ENCODE measurements at places on chromosomes 3 and 15.

GRCh38 chr3:172101107-172101506 lies 61.7 kb downstream of the FNDC3B start:
- DNase-seq: no peak

GRCh38 chr3:16884748-16885592 lies at the start of gene PLCL2:
TSS of gene PLCL2 (plus strand) at chr3:16884955. CDS start at chr3:16885040, 85 bp downstream.
- DNase-seq: peak; percentile 28

GRCh38 chr3:193997228-193998122 lies 138.5 kb upstream of the HES1 start:
- DNase-seq: peak; percentile 93

DNA sequence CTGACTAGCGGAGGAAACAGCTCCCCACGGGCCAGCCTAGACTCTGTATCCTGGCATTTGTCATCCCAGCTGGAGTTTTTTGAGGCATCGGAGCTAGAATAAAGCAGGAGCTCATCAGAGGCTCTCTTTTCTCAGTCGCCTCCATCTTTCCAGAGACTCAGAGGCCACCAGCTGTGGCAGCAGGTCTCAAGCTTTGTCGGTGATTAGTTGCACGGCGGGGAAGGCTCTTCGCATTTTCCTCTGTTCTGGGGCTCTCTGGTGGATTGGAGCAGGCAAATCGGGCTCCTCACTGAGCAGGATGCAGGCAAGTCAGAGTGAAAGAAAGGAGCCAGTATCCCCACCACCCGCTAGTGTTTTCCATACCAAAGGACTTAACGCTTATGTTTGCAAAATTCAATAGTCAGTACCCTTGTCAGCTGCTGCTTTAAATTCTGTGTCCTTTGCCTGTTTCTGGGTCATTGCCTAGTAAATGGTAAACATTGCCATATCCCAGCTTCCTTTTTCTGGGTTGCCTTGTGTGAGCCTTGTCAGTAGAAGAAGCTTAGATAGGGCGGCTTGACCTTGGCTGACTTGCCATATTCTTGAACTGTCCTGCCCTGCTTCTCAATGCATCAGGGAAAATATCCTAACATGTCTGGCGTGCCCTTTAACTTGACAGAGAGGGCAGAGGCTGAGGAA lies 127.1 kb downstream of the PTPRG start:
- DNase-seq: no peak

GRCh38 chr3:48318713-48319468 lies 14.6 kb downstream of the SPINK8 start:
- DNase-seq: no peak

- DNase-seq: peak; percentile 56
Observed at GRCh38 chr15:37102305-37103162, 2.2 kb upstream of the MEIS2 start.

- peak; percentile 2 for DNase-seq
Observed at GRCh38 chr3:851098-851790, 241.6 kb upstream of the CNTN6 start.

GRCh38 chr3:150330174-150330573 lies 77.9 kb upstream of the TSC22D2 start:
- no peak for DNase-seq

GRCh38 chr15:99371180-99372103 lies 120.2 kb downstream of the LRRC28 start:
- DNase-seq: peak; percentile 11

DNA sequence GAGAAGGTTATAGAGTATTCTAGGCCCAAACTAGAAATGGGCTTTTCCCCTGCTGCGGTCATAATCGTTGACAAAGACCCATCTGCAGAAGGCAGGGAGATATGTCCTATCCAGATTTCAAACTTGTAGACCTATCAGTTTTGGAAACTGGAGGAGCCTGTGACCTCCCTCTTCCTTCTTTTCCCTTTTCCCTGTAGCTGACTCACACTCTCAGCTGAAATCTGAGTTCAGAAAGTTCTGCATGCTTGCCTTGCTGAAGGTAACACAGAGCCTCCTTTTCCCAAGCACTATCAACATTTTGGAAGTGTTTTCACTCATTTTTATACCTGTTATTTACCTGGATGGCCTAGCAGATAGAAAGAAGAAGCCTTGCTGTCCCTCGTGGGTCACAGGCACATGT lies 59.1 kb upstream of the PSMD6 start:
- DNase-seq: no peak

DNA sequence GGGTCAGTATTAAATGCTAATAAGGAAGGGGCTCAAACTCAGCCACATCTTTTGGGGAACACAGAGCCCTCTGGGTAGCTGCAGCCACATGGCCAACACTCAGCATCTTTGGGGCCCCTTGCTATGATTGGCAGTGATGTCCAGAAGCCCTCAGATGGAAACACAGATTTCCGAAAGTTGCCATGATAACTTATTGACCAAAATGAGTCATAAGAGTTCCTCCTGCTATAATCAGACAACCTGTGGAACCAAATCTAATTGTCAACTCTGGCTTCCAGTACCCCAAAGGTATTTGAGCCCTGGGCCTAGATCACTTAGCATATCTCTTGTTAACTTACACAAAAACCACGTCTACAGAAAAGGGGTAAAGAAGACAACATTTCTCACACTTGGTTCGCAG lies 392.2 kb downstream of the KCNH8 start:
- no peak for DNase-seq

GRCh38 chr3:141093971-141094684 lies 43.0 kb downstream of the SPSB4 start:
- no peak for DNase-seq

- DNase-seq: no peak
Observed at GRCh38 chr3:39281533-39281932, 1.7 kb upstream of the CX3CR1 start.

- no peak for DNase-seq
Observed at GRCh38 chr3:42302924-42303634, 37.1 kb upstream of the CCK start.

- DNase-seq: peak; percentile 21
Observed at GRCh38 chr3:33360136-33360825, 79.9 kb downstream of the UBP1 start.

GRCh38 chr3:160473978-160474377 lies 24.4 kb upstream of the TRIM59 start:
- peak; percentile 88 for DNase-seq

GRCh38 chr3:50550079-50550736 lies 17.3 kb downstream of the C3orf18 start:
- peak; percentile 34 for DNase-seq

DNA sequence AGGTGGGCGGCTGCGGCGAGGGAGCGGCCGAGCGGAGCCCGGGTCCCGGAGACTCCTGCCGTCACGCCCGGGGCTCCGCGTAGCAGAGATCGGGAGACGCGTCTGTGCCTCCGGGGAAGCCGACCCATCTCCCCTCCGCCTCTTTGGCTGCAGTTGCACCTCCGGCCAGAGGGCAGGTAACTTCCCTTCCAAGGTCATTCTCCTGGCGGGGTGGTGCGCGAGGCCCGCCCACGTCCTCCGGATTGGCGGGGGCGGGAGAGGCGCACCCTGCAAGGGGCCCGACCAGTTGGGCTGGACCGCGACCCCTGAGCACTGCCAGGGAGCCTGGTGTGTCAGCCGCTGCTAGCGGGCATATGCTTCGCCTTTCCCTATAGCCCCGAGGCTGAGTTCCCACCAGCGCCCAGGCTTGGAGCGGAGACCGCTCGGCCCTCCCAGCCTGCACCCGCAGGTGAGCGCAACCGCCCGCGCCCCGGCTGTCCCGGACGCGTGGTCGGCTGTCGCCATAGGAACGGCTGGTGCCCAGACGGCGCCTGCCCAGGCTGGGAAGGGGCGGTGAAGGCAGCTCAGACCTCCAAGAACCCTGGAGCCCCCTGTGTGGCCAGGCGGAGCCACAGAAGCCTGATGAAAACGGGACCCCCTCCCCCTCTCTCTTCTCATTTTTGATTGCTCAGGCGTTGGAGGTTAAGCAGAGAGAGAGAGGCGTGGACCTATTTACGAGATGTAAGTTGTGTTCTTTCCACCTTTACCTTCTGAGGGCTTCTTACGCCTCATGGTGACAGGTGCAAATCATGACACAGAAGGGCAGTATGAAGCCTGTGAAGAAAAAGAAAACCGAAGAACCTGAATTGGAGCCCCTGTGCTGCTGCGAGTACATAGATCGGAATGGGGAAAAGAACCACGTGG lies 453 bp downstream of the ZDHHC23 start:
- DNase-seq: no peak

DNA sequence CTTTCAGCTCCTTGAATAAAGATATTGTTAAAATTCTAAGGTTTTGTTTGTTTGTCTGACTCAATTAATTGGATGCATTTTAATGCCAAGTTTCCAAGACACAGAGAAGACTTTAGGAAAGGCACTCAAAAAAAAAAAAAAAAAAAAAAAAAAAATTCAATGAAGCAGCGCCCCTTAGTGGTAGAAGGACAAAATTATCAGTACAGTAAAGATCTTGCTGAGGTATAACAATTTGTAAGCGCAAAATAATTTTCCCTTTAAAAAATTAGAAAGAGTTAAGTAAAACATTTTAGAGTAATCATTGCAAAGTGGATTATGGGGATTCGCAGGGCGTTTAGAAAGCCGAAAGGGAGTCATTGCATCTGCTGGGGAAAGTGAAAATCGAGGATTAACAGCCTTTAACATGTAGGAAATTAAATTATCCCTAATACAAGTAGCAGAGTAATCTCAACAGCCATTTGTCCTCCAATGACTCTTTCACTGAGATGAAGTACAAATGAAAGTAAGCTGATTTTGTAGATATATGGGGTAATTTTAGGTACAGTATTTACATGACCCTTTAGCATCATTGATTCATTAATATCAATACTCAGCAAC lies 5.8 kb upstream of the DIS3L start:
- DNase-seq: peak; percentile 43

DNA sequence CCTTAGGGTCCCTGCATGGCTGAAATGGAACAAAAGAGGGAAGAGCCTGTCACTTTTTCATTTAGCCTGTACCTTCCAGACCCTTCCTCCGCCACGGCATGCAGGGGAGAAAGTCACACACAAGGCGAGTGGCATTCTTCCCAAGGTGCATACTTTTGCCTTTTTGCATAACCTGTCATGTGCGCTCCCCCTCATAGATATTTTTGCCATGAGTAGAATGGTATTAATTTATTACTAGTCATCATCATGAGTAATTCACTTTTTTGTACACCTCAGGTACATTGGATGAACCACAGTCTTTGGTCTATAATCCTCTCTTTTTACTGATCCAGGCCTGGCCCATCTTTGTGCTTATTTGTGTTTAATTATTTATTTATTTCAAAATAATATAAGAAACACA lies 8.9 kb upstream of the BUB1B start:
- DNase-seq: no peak

- DNase-seq: peak; percentile 87
Observed at GRCh38 chr3:161149529-161149928, 44.4 kb upstream of the B3GALNT1 start.

DNA sequence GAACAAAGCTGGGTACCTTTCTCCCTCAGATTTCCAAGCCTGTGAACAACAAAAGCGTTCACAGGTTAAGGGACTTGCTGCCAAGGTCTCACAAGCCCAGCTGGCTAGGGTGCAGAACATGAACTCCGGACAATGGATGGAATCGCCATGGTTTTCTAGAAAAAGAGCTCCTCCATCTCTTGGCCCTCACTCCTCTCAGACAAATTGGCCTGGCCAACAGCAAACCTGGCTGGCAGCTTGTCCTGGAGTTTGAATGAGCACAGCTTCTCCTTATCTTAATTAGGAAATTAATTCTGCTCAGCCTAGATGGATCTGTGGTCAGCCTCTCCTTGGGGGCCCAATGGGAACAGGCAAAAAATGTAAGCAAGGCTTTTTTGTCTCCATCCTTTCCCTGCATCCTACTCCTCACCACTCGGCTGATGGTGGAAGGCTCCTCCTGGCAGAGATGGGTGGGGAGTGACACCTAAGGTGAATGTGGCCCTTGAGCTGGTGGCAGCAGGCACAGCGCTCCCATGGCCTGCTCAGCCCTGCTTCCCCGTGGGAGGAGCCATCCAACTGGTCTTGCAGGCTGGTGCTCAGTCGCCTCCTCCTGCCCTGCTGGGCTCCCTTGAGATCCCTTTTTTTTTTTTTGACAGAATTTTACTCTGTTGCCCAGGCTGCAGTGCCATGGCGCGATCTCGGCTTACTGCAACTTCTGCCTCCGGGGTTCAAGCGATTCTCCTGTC lies 5.8 kb downstream of the KLHL25 start:
- DNase-seq: no peak

- DNase-seq: peak; percentile 87
Observed at GRCh38 chr3:23567917-23568316, 237.8 kb upstream of the UBE2E1 start.

DNA sequence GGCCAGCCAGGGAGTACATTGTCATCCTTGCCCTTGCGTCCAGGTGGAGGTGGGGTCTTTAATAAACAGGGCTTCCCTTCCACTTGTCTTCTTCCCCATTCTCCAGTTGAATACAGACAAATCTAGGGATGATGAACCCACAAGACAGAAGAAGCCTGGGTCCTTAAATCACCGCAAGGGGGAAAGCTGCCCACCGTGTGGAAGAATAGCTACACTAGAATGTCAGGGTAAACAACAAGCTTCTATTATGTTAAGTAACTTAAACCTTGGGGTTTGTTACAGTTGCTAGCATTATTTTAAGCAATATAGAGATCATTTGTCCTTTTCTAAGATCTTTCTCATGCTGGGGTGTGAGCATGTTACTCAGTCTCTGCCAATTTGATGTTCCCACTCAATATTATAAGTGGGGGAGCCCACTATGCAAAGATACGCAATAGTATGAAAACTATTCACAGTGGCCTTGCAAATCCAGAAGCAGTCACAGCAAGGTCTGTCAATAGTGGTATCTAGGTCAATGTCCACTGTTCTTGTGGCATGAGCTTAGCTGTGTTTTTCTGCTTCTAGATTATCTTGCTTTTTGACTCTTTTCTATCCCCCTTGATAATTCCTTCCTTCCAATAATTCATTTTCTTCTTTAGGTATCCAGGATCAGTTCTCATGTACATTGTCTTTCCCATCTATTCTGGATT lies 12.0 kb upstream of the PCCB start:
- no peak for DNase-seq

- DNase-seq: no peak
Observed at GRCh38 chr3:37571269-37571668, 290.4 kb upstream of the CTDSPL start.

DNA sequence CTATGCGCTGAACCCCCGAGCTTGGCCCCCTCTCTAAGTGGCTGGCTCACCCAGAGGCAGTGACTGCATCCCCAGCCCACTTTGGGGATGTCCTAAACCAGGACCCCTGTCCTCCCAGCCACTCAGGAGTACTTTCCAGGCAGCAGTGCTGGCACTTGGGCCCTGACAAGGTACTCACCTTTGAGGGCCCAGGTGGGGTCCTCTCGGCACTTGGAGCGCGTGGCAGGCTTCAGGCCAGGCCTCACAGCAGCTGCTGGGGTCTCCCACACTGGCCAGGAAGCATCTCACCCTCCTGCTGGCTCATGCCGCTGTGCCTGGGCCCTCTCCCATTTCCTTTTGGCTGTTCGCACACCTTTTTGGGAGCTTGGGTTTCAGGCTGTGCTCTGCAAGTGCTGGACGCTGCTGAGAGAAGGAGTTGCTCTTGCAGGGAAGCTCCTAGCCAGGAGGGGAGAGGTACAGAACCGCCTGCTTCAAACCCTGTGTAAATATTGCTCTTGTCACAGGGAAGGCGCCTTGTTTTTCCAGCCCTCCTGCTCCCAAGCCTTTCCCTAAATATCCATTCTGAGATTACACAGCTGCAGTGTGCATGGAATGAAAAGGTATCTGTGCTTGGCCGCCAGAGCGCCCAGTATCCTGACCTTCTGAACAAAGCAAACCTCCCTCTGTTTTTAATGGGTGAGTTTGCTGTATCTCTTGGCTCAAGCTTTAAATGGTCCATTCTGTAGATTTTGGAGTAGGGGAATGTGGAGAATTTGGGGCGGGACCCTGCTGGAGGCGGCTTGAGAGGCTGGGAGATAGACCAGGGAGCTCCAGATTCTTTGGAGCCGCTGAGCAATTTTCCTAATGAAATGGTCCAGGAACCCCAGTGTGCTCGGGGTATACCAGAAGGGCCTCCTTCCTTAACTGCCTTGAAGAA lies 45.6 kb downstream of the DNASE1L3 start:
- DNase-seq: peak; percentile 24

All from fibroblast of villous mesenchyme (primary cell).